Activated CD8-positive, alpha-beta memory T cell treated with anti-CD3 and anti-CD28 coated beads, Interleukin-2, amount 10 ng/mL, durations not matched to agents 7 days and 5 days (primary cell): ENCODE measurements at places on chromosomes 6 and 20. TPM values are rescaled to one million over a fixed set of nuclear protein-coding genes. Genes with fewer than 3 reads are reported as not detected.

The TSBP1 gene
- not detected for total RNA-seq

The TRIM31 gene
- not detected for total RNA-seq

The MED20 gene
- 21.9 TPM for total RNA-seq

The SRSF6 gene
- total RNA-seq, result 162 TPM

The GATA5 gene
- not detected for total RNA-seq

The ACTL10 gene
- total RNA-seq, result 3.7 TPM

The KCNK15 gene
- total RNA-seq, result not detected

The FAM217A gene
- total RNA-seq, result not detected

The C6orf163 gene
- 1.7 TPM for total RNA-seq

The DNMT3B gene
- total RNA-seq, result 3.3 TPM

The KAT14 gene
- 14.3 TPM for total RNA-seq

The DEFB124 gene
- not detected for total RNA-seq

The STX11 gene
- 26.5 TPM for total RNA-seq

The TSPO2 gene
- total RNA-seq, result not detected

The SIRPB2 gene
- not detected for total RNA-seq

The RAD21L1 gene
- 0.67 TPM for total RNA-seq

The GPR31 gene
- total RNA-seq, result not detected

The GABRR2 gene
- 0.67 TPM for total RNA-seq

The SNAI1 gene
- total RNA-seq, result 0.61 TPM

The MUC21 gene
- total RNA-seq, result not detected
